ENCODE measurements at places on chromosomes 16 and 17.

DNA sequence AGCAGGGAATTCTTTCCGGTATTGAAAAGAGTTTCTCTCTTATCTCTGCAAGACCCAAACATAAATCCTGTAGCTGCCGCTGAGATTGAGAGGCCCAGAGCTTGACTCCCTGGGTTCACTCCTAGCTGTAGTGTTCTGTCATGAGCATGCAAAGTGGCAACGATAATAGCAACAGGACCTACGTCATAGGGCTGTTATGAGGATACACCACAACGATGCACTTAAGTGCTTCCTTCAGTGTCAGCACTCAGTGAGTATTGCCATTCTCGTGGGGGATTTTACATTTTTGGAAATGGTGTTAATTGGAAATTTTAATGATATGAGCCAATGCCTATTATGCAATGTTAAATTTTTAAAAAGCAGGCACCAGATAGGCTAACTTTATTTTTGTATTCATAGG, 199.8 kb downstream of the CYLD start:
- DNase-seq, result no peak

DNA sequence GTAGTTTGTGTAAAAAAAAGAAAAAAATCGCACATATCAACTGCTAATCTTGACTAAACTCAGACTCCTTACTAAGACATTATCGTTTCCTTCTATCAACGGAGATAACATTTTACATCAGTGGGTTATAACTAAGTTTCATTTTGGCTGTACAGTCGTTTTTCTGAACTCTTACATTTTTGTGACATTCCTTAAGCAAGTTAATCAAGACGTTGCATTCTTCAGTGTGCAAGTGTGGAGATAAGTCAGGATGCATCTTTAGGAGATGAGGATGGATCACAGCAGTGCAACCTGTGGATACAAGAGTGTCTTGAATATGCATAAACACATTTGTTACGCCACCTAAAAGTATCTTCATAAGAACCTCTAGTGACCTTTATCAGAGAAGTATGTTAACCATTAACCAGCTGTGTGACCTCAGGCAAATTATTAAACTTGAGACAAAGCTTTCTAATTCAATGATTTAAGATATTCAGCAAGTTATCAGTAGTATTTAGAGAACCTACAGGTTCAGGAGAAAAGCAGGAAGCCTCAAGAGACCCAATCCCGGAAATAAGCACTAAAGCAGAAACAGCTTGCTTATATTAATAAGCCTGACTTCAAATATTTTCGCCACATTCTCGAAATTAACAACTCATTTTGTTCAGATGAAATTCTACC, 9.4 kb downstream of the CMC2 start:
- DNase-seq, result peak; percentile 39

DNA sequence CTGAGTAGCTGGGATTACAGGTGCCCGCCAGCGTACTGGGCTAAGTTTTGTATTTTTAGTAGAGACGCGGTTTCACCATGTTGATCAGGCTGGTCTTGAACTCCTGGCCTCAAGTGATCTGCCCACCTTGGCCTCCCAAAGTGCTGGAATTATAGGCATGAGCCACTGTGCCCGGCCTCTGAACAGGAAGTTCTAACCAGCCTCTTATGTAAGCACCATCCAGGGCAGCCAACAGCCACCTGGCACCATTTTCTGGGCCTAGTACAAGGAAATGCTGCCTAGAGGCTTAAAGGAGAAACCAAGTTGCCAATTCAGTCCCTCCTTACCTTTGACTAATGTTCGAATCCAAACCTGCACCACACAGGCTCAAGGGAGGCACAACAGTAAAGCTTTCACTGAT, 8.5 kb upstream of the SLC39A11 start:
- no peak for DNase-seq

- no peak for DNase-seq
Observed at GRCh38 chr16:71493213-71493612, 4.1 kb upstream of the ZNF19 start.

DNA sequence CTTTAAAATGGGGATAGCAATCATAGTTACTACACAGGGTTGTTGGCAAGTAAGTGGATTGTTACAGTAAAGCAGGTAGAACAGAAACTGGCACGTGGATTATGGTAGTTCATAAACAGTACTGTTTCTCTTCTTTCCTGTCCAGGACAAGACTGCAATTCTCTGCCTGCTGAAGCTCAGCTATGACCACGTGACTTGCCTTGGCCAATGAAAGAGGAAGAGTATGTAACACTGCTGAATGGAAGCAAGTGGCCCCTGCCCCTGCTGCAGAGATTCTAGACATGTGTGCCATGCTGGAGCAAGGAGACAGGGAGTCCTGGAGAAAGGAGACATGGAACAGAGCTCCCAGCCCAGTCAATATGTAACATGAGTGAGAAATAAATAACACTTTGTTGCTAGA, 66.6 kb upstream of the TOX3 start:
- no peak for DNase-seq

GRCh38 chr17:64008830-64009229, 10.7 kb downstream of the PRR29 start:
- DNase-seq, result no peak

DNA sequence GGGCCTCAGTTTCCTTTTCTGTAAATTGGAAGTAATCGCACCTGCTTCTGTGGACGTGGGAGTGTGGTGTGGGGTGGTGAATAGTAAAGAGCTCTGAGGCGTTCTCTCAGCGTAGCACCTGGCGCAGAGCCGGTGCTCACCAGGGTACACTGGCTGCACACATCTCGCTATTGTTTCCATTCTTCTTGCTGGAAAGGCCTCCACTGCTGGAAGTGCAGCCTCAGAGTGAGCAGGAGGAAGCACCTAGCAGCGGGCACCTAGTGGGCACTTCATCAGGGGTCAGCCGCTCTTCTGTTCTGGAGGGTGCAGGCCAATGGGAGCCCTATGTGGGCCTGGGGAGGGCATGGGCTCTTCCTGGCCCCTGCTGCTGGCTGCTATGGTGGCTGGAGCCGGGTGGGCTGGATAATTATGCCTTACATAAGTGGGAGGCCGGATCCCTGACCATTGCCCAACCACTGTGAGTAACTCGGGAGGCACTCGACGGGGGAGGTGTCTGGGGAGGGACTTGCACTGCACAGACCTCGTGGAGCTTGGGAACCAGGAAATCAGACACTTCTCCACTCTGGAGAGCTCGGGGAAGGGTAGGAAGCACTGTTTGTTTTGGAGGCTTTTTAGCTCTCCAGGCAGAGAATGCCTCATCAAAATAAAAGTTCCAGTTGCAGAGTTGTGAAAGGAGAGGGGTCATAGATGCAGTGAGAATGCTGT, 1.7 kb downstream of the MAP2K3 start:
- DNase-seq, result peak; percentile 99

All from NCI-H226 (cell line).